Retina (tissue), 1 donor: ENCODE measurements at places on chromosomes 7 and 10.

DNA sequence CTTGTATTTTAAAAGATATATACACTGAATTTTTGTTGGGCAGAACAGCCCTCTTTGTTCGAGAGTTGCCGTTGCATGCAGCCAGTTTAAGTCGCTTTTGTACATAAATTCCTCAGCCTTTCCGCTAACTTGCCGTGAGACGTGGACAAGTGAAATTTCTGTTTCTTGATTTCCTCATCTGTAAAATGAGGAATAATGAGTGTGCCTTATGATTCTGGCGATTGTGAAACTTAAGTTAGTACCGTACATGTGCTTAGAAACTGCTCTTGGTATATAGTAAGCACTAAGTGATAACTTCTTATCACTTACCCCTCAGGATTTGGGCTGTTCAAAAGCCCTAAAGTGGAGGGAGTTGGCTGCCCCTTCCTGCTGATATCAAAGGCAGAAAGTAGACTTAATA lies 1.4 kb downstream of the CCNJ start:
- no peak for DNase-seq

- DNase-seq = no peak
Observed at GRCh38 chr10:14063531-14064285, 267.0 kb downstream of the FRMD4A start.

DNA sequence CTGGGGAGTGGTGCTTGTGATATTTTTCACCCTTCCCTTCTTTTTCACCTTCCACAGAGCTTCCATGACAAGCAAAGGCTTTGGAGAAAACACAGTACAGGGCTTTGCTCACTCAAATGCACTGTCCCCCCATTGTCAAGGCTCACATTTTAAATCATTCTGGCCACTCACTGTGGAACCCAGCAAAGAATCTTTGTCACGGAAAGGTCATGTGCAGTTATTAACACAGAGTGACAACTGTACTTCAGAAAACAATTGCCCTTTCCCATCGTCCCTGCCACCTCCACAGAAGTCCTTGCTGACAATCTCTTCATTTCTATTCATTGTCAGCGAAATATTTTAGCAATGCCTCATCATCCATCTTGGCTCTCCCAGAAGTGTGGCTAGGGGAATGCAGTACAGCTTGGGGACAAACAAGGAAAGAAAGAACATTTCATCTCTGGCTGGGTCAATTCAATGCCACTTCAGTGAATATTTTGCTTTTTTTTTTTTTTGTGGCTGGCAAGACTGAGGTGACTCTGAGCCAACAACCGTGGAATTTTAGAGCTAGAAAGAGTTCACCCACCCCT lies 851.0 kb downstream of the KCNMA1 start:
- DNase-seq = peak; percentile 22

GRCh38 chr10:63346015-63346441 lies 119.7 kb downstream of the JMJD1C start:
- DNase-seq = no peak
